ENCODE measurements at places on chromosomes 5 and 9.
A peak's percentile ranks its signal among the peaks of the same experiment; 100 is the strongest.

GRCh38 chr9:128151309-128152132 lies 2.3 kb downstream of the LCN2 start:
- no peak for DNase-seq

GRCh38 chr5:172679628-172680212 lies 38.7 kb downstream of the NEURL1B start:
- DNase-seq: no peak

GRCh38 chr5:154647114-154647760 lies 107.9 kb upstream of the LARP1 start:
- DNase-seq: peak; percentile 12

DNA sequence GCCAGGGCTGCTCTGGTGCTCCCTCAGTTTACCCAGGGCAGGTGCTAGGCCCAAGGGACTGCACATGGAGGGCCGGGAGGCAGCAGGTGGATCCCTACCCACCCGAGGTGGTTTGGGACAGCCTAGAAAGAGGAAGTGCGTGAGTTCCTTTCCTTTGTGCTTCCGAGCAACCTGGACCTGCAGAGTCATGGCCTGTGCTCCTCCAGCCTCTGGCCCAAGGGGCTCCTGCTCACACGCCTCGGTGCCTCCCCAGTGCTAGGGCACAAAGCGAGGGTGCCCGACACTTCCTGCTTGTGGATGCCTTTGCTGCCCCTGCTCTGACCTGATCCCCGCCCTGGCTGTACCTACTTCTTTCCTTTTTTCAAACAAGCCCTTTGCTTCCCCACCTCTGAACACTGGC lies 79.3 kb downstream of the RXRA start:
- no peak for DNase-seq

- DNase-seq: no peak
Measured at GRCh38 chr5:16757989-16758501, 141.2 kb upstream of the RETREG1 start.

DNA sequence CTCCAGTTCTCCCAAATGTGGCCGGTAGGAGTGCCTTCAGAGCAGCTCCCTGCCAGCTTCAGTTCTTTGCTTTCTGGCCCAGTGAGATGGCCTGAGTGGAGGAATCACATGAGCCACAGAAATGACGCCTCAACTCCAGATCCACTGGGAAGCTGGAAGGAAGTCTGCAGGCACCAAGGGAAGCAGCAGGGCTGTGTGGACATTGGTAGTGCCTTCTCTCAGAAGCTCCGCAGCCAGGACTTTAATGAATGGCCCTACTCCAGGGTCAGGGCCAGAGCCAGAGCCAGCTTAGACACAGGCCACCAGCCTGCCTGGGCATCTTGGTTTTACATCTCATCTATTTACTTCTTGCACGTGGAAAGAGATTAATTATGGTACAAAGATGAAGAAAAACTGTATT lies 12.0 kb upstream of the PSMB7 start:
- DNase-seq: no peak

Data from naive B cell (primary cell).